Right lobe of liver (tissue), 6 donors: ENCODE measurements at places on chromosomes 5 and 9.

- no peak for DNase-seq
These were observed 154.3 kb downstream of the DENND1A start for GRCh38 chr9:123775289-123776284.

DNA sequence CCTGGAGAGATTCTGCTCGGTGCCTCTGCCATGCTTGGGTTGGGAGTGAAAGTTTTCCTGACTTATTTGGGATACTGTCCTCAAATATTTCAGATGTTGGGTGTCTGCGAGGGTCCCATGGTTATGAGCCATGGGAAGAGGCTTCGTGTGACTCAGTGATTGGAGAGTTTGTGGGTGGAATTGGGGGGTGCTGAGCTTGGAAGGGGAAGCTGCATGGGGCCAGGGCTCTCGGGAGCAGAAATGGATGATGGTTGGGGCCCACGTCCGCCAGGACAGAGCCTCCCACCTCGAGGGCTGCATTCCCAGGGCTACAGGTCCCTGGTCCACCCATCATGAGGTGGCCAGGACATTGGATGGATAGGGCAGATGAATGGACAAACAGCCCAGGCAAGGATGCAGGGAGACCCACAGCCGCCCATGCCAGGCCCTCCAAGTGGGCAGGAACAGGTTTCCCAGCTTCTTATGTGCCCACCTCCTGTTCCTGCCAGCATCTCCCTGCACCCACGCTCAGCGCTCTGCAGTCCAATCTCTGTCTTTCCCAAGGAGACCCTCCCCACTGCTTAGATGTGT is 5.5 kb downstream of the OBP2B start:
- DNase-seq, result peak; percentile 24

- no peak for DNase-seq
These were observed 26.1 kb downstream of the TUT7 start for GRCh38 chr9:86328156-86328555.

GRCh38 chr9:87187656-87188055 is 240.3 kb upstream of the GAS1 start:
- DNase-seq, result no peak

- DNase-seq, result no peak
These were observed 295.5 kb upstream of the CLINT1 start for GRCh38 chr5:158154226-158155005.
